ENCODE measurements at places on chromosomes 4 and X.

DNA sequence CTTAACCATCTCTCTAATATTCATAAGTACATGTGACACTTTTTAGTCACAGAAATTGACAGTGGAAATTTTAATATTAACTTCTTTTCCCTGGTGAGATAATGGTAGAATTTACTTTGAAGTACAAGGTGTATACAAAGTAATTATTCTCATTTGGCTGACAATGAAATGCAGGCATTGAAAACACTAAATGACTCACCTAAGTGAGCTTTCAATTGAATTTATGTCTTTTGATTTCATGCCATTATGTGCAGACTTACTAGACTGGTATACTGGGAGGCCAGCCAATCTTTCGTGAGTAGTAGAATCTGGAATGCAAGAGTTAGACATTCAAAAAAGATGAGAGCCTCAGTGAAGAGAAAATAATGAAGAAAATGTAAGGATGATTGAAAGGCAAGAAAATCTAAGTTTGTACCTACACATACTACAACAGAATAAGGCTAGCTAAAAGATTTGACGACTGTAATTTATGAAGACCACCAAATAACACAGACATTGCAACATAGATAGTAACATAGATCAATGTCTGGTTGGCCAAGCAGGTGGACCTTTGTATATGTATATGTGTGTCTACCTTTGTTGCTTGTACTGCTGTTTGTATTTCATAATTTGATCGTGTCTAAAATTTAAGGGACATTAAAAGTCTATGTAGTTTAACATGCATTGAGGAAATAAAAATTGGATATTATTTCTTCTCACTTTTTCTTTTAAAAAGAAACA is 459.7 kb downstream of the IL15 start:
- DNase-seq: no peak

DNA sequence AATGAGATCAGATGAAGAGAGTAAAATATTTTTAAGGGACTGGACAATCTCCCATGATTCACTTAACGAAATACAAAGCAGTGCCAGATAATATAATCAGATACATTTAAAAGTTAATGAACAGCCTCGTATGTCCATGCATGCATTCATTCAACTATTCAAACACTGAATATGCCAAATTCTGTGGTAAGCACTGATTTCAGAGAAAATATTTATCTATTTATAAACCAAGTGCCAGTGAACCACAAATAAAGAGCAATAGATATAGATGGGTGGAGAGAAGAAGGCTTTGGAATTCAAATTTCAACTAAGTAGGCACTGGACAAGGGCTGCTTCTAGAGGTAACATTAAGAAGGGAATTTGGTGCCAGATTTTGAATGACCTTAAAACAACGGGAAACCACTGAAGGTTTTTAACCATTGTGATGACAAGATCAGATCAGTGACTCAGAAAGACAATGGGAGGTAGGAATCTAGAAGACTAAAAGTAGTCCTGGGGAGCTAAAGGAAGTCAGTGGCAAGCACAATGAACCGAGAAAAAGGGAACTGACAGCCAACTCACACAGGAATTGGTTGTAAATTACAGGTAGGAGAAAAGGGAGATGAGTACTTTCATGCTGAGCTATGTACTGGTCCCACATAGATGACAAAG is 14.2 kb downstream of the ELOVL6 start:
- no peak for DNase-seq

GRCh38 chr4:171281359-171281758 is 531.8 kb upstream of the GALNTL6 start:
- no peak for DNase-seq

- no peak for DNase-seq
These were observed 3.5 kb downstream of the SH3KBP1 start for GRCh38 chrX:19883878-19884277.

DNA sequence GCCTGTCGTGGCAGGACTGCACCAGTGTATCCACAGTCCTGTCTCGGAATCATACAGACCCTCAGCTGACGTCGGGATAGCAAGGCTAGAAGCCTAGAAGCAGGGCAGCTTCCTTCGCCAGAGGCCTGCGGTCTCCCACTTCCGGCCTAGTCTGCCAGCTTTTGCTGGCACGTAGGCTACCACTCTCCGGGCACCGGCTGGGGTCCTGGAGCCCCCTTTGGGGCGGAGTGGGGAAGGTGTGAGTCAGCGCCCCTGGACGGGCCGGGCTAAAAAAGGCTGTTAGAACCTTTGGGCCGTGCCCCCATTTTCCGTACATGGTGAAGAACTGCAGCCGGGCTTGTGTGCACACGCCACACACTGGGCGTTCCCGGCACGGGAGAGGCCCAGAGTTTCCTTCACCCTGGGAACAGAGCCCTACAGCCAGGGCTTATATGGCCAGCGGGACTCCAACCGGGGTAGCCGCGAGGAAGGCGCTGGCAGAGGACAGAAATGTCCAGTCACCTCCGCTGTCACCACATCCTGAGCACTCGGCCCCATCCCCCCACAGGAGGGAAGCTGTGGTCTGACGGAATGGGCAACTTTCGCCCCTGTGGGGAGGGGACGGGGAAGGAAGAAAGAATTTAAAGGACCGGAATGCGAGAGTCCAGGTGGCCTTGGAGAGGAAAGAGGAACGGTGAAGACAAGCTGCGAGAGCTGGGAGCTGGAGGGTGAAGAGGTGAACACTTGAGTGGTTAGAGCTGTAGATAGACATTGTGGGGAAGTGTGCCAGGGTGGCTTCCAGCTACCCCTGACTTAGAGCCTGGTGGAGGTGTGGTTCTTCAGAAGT is 4.6 kb downstream of the MAGIX start:
- peak; percentile 55 for DNase-seq

DNA sequence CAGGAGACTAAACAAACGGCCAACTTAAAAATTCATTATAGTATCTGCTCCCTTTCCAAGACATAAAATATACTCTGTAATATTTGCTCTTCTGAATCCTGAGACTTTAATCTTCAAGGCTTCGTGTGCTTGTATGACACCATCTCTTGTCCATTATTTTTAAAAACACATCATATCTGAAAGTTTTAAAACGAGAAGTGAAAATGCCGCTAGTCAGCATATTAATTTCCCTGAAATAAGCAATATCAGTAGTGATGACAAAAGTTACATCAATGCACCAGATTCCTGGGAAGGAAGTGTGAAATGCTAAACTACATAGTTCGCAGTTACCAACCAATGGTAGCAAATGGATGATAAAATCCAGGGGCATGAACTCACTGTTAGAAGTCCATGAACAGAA is 66.8 kb upstream of the EXOC1L start:
- no peak for DNase-seq

DNA sequence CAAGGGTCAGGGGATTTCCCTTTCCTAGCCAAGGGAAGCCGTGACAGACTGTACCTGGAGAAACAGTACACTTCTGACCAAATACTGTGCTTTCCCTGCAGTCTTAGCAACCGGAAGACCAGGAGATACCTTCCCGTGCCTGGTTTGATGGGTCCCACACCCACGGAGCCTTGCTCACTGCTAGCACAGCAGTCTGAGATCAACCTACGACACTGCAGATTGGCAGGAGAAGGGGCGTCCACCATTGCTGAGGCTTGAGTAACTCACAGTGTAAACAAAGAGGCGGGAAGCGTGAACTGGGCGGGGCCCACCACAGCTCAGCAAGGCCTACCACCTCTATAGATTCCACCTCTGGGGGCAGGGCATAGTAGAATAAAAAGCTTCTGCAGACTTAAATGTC is 48.7 kb upstream of the SRD5A3 start:
- no peak for DNase-seq

GRCh38 chrX:123884809-123885408 is 25.1 kb downstream of the XIAP start:
- peak; percentile 12 for DNase-seq

- no peak for DNase-seq
These were observed 156.7 kb upstream of the FAM47A start for GRCh38 chrX:34288782-34289181.

DNA sequence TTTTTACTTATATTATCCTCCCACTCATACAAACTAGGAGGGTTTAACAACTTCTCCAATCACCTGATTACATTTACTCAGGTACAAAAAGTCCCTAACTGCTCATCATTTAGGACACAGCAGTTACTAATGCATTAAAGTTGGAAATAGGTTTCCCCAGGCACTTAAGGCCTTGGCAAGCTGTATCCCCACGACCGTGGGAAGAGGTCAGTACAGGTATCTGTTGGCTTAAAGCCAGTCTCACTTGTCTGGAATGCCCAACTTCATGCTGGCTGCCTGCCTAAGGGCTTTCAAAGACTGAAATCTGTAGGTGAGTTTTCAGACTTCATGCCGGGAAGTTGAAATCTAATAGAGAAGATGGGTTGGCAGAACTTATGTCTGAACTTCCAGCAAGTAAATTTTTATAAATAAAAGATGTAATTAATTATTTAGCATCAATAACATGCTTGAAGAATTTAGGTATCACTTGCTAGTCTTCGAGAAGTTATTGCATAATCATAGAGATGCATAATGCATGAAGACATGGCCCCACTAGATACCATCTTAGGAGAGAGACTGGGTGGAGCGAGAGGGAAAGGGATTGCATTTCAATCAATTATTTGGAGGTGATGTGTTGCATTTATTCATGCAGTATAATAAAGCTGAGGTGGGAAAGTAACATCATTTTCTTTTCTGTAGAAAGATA is 54.2 kb downstream of the SCD5 start:
- no peak for DNase-seq

- no peak for DNase-seq
These were observed 122.4 kb downstream of the RAP1GDS1 start for GRCh38 chr4:98383431-98384106.

GRCh38 chr4:142101401-142101800 is 465.0 kb downstream of the IL15 start:
- no peak for DNase-seq

DNA sequence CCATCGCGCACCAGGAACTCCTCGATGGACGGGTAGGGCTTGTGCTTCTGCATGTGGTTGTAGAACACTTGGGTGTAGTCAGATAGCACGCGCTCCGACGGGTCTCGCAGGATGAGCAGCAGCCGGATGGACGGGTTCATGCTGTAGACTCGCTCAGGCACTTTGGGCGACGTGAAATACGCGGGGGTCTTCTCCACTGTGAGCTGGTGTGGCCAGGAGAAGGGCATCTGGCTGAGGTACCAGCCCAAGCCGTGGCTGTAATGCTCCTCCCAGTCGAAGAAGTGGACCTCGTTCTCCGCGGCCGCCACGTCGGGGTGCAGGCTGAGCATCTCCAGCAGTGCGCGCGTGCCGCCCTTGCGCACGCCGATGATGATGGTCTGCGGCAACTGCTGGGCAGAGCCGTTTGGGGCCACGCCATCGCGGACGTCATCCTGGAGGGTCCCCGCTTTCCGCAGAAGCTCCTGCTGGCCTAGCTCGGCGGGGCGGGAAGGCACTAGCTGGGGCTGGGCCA is 29.2 kb downstream of the HS3ST1 start:
- DNase-seq: no peak

DNA sequence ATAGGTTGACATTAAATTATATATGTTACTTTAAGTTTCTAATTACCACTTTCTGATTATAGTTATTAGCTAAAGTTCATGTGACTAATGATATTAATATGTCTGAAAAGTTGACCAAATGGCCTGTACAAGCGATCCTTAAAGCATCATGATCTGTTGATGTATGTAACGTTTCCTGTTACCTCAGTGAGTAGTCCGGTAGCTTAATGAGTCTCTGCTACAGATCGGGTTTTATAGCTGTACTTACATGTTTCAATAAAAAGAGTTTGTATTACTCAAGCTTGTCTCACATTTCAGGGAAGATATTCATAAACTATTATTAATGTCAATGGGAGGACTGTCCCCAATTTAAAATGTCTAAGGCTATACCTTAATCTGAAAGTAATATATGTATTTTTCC is 246.3 kb downstream of the PPP3CA start:
- no peak for DNase-seq

DNA sequence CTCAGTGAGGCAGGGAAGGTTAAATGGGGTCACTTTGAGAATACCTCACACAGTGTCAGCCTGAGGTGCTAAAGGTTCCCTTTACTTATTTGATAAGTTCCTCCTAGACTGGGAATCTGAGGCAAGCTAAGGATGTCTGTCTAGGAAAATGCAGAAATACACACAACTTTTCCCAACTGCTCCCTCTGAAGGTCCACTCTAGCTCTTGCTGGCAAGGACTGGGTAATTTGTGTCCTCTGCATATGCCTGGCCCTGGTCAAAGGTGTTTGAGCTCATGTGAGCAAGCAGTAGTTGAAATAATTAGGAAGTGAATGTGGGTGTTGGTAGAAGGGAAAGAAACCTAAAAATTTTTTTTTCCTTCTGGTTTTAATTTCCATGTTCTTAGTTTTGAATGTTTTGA is 21.3 kb downstream of the TXLNG start:
- no peak for DNase-seq

GRCh38 chr4:8282742-8283141 is 13.2 kb downstream of the HTRA3 start:
- DNase-seq: no peak

DNA sequence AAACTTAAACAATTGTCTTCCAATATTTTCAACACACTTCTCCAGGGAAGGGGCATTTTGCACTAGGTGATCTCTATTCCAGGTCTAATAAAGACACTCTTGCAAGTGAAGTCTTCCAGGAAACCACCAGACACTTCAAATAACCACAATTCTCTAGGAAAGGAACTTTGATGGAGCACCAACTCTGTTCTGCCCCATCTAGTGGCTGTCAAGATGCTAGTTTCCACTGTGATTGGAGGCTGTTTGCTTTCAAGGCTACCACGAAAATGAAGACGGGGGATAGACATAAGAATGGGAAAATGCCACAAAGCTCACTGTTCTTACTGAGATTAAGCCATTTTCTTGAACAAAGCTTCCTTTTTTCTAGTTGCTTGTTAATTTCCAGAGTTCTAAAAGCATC is 100.6 kb upstream of the F9 start:
- no peak for DNase-seq

DNA sequence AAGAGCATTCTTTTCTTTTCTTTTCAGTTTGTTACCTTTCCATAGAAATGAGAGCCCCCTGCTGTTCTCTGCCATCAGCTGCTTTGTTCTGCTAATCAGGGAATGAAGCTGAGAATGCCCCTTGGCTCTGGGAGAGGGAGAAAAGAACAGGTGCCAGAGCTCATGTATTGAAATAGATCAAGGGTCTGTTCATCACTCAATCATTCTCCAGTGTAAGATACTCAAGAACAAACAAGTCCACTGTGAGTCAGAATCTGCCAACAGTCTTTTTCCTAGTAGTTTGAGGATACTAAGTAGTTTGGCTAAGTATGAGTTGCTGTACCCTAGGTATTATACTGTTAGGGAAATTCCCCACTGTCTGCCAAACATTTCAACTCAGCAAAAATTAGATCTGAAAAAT is 144.3 kb downstream of the RTL3 start:
- no peak for DNase-seq

DNA sequence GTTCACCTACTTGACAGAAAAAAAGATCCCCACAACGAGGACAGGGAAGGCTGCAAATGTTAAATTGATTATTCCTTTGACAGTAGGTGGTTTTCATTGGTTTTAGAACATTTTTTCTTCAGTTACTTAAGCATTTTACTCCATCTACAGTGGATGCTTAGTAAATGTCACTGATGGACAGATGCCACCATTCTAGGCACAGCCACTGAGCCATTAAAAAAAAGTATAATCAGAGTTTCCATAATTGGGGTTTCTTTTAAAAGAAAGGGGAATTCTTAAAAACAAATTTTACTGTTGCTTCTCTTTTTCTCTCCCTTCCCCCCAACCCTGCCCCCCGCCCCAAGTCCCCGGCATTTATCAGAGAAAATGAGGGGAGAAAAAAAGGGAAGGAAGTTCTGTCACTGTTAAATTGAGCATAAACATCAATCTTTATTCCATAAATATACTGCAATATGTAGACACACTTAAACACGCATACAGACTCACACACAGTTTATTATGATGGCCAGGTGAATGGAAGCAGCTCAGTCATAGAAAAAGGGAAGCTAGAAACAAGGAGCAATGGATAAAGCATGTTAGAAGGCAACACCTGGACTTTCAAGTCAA is 79.7 kb upstream of the PRPS2 start:
- no peak for DNase-seq

Measured in activated gamma-delta T cell treated with anti-CD3 and anti-CD28 coated beads, Interleukin-2, amount 50 U/mL, for 16 hours (primary cell).